CD14-positive monocyte (primary cell): ENCODE measurements at places on chromosomes 2 and 18.
A peak's percentile ranks its signal among the peaks of the same experiment; 100 is the strongest.

DNA sequence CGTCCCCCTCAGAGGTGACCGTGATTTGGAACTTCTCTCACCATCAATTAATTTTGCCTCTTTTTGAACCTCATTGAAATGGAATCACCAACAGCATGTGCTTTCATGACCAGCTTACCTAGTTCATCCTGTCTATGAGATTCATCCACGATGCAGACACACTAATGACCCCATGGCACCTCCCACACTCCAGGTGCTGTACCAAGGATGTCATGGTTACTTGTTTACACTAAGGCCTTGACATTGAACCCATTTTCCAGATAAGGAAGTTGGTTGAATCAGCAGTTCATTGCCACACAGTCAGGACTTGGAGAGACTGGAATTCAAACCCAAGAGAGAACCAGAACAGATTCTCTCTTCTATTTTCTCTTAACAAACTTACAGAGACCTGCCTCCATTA, 139.0 kb downstream of the ZFP36L2 start:
- no peak for DNase-seq

DNA sequence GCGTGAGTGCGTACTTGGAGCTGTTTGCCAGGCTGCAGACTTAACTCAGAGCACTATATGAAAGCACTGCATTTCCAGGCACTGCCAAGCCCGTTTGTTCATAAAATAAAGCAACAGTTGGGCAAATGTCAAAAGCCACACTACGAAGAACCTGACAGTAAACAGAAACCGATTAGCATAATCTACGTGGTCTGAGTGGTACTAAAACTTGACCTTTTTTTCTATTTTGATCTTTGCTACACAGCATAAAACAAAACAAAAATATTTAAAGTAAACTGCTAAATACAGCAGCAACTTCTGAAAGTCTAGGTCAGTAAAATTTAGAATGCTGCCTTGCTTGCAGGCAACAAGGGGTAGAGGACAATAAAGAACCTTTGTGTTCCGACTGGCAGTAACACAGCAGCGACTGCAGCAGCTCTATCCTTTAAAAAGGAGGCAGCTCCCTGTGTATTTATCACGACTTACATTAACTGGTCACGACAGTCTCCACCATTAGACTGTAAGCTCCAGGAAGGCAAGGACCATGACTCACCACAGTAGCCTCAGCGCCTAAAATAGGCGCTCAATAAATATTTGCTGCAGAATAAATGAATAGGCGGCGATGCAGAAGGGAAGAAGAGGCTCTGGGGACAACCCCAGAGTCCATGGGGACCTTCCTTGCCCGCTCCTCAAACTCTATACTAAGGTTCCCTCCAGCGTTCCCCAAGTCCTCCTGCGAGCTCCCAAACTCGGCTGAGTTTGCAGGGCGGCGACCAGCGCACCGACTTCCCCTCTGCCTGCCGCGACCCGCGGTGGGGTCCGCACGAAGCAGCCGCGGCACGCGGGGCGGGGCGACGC, 902 bp downstream of the SS18 start:
- DNase-seq: peak; percentile 50

DNA sequence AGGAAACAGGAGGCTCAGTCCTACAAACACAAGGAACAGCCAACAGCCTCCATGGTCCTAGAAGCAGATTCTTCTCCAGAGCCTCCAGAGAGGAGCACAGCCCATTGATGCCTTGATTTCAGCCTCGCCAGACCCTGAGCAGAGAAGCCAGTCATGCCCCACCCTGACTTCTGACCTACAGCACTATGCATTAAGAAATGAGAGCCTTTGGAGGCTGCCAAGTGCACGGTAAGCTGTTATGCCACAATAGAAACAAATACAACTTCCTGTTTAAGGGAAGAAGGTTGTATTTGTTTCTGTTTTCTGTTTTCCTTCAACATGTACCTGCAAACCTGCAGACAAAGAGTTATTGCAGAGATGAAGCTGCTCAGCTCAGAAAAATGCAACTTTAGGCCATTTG, 181.3 kb upstream of the AGAP1 start:
- no peak for DNase-seq

- DNase-seq: no peak
Observed at GRCh38 chr2:604385-604784, 72.8 kb downstream of the TMEM18 start.

GRCh38 chr18:76503649-76504386, 8.8 kb upstream of the ZNF516 start:
- peak; percentile 57 for DNase-seq

- DNase-seq: no peak
Observed at GRCh38 chr18:22210311-22210754, 40.9 kb downstream of the GATA6 start.

DNA sequence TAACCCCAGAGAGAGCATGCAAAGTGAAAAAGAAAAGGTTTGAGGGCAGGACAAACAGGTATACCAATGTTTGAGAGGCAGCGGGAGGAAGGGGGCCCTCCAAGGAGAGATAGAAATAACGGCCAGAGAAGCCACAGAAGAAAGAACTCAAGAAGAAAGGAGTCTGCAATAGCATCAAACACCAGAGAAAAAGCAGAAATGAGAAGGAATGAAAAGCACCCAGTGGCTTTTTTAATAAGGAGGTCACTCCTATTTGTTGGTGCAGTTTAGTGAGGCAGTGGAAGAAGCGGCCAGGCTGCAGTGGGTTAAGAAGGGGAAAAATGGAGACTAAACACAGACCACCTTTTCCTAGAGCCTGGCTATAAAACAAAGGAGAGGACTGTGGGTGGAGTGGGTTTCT, 177.2 kb downstream of the THADA start:
- DNase-seq: no peak

GRCh38 chr2:238263204-238264071, 23.6 kb upstream of the HES6 start:
- DNase-seq: peak; percentile 70

- no peak for DNase-seq
Observed at GRCh38 chr2:185152186-185152585, 553.9 kb downstream of the ZNF804A start.

DNA sequence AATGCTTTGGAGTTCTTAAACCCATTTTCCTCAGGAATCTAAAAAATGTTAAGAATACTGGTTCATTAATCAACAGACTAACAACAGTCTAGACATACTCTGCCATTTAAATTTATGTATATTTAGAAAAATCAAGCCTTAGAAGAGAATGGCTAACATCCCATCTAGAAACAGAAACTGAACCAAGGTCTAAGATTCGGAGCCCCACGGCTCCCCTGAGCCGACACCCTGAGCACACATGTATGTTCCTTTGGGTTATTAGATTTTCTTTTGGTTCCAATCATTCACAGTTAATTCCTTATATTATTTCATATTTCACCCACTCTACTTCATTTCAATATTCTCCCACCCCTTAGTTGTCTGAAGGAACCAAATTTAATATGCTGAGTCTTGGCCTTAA, 94.8 kb upstream of the HNRNPA3 start:
- no peak for DNase-seq

DNA sequence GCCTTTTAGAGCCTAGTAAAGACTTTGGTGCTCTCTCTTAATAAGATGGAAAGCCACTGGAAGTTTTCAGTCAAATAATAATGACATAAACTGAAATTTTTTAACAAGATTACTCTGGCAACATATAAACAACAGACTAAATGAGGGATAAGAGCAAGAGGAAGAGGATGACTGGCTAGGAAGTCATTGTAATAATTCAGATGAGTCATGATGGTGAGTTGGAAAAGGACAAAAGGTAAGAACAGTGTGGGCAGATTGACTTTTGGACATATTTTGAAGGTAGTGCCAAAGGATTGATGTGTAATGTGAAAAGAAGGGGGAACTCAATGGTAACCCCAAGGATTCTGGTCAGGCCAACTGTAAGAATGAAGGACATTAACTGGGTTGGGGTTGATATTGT, 310.3 kb downstream of the NOL4 start:
- DNase-seq: no peak

- DNase-seq: no peak
Observed at GRCh38 chr2:225995796-225996461, 596.4 kb downstream of the NYAP2 start.

DNA sequence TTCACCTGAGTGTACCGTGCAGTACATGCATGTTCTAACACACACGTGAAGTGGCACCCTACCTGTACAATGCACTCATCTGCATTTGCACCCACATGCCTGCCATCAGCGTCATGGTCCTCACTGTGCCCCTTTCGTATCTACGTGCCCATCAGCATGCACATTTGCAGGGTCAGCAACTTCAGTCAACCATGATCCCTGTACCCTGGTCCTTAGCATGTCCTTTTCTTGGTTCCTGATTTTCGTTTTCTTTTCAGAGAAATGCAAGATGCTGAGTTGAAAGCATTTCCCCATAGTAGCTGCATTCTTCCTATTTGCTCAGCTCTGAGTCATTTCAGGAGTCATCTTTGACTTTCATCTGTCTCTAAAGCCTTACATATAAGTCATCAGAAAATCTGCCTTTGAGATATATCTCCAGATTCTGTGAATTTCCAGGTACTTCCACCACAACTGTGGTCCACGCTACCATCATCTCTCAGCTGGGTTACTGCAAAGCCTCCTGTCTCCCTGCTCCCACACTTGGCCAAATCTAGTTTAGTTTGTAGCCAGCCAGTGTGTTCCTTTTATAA, 14.7 kb upstream of the PUM2 start:
- DNase-seq: peak; percentile 42

DNA sequence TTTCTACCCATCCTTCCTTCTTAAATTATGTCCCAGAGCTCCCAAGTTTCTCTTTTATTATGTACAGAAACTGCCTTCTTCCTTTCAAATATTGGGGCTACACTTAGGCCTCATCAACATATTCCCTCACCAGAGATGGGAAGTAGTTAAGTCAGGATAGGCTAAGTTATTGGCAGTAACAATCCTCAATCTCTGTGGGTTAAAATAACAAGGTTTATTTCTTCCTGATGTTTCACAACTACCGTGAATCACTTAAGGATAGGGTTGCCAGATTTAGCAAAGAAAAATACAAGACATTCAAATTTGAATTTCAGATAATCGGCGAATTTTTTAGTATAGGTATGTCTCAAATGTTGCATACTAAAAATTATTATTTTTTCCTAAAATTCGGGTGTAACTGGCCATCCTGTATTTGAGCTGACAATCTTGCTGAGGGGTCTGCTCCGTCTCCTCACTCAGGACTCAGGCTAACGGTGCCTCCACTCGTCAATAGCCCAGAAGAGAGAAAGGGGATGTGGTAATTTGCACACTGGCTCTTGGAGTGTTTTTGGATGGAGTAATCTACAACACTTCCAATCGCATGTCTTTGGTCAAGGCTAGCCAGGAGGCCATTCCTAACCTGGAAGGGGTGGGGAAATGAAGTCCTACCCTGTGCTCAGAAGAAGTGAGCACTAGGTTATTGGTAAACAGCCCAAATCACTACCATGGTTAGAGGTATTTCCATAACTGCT, 91.7 kb downstream of the ACTR3 start:
- DNase-seq: no peak

GRCh38 chr2:60045456-60045855, 508.0 kb downstream of the BCL11A start:
- DNase-seq: no peak

DNA sequence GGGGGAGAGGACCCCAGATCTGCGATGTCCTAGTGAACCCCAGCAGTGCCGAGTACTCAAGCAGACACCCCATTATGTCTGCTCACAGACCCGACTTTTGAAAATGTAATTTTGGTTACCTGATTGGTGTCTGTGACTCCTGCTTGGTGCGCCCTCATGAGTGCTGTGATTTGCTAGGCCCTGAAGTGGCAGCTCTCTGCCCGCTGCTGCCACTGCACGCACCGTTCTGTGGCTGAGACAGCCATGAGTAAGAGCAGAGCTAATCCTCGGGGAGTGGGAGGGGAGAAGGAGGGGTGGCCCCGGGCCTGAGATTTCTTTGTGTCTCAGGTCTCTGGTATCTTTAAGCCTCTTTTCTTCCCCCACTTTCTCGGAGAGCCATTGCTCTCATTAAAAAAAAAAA, 18.2 kb downstream of the FHOD3 start:
- DNase-seq: no peak

DNA sequence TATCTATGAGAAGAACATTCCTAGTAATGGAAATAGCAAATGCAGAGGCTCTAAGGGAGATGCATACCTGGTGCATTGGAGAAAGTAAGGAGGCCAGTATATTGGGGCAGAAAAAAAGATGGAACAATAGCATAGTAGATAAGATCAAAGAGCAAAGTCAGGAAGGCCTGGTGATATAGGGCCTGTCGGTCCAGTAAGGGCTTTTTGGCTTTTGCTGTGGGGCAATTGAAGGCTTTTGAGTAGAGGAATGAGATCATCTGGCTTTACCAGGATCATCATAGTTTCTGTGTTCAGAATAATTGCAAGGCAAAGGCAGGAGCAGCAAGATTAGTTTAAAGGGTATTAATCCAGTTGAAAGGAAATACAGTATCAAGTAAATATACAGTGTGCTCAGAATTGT, 111.8 kb downstream of the EHBP1 start:
- no peak for DNase-seq

GRCh38 chr2:150847578-150847977, 360.1 kb upstream of the RND3 start:
- DNase-seq: no peak

DNA sequence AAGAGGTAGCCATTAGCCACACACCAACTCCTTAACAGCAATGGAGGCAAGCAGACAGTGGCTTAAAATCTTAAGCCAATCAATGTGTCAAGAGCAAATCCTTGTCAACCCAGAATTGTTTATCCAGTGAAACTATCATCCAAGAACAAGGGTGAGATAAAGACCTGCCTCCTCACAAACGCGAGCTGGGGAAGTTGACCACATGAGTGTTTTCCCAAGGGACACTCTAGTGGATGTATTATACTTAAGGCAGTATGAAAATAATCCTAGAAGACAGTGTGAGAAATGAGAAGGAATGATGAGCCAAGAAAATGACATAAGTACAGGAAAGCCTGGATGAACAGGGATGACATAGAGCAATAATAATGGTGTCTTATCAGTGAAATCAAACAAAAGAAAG, 209.6 kb downstream of the TWIST2 start:
- DNase-seq: no peak

- DNase-seq: no peak
Observed at GRCh38 chr18:13809531-13810255, 14.3 kb upstream of the MC5R start.

- no peak for DNase-seq
Observed at GRCh38 chr2:144274131-144274530, 245.8 kb downstream of the ZEB2 start.

- DNase-seq: no peak
Observed at GRCh38 chr2:109448946-109449788, 164.6 kb downstream of the SEPTIN10 start.

GRCh38 chr2:38599706-38600105, 3.0 kb downstream of the HNRNPLL start:
- DNase-seq: no peak

DNA sequence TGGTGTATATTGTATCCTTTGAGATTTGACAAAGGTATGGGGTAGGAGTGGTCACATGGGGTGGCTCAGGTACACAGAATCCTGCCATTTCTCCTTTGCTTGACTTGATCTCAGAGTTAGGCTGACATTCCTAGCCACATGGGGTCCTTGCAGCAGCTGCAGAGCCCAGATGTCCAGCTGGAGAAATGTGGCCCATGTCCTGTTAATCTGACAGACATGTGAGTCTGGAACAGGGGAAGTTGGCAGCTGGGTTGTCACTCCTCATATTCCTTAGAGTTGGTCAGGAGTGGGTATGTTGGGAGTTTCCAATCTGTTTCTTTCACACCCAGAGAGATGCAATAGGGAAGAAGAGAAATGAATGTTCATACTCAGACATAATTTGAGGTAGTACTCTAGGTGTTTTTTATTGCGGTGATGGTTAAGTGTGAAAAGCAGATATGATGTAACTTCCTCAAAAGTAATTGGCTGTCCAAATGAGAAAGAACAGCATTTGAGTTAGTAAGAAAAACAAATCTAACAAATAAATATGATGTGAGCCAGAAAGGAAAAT, 402.6 kb upstream of the MEIS1 start:
- no peak for DNase-seq

- no peak for DNase-seq
Observed at GRCh38 chr2:98448441-98449145, 3.9 kb downstream of the INPP4A start.
